Activated gamma-delta T cell treated with anti-CD3 and anti-CD28 coated beads, Interleukin-2, amount 50 U/mL, for 16 hours (primary cell): ENCODE measurements at places on chromosomes 3 and 15.

GRCh38 chr3:157459706-157460105, 23.1 kb downstream of the PTX3 start:
- no peak for DNase-seq

DNA sequence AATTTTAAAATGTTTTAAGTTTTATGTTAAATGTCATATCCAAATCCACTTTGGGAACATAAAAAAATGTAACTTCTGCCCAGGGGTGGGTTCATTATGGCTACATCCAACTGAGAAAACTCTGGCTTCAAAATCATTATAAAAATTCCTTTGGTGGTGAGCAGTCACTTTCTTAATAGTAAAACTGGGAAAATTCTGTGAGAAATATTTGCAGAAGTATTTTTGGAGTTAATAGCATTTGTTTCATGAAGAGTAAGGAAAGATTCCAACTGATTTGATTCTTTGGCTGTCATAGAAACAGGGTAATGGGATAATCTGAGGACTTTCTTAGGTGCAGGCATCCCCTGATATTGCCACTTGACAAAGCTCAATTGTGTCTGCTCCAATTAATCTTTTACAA, 38.8 kb downstream of the CPA3 start:
- DNase-seq: no peak

DNA sequence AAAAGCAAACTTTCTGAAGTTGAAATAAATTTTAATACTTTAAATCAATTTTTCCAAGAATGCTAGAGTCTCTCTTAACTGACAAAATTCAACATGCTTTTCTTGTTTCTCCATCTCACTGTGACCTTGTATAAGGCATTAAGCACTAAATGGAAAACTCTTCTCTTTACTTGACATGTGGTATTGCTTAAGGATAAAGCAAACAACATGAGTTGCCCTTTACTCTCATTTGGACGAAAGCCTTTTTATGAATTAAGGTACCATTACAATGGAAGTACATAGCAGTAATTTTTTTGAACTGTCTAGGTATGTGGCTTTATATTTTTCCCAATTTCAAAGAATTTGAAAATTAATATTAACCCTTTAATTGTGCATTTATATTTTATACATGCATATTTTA, 1.4 kb downstream of the STRIT1 start:
- DNase-seq: no peak

- DNase-seq: no peak
These were observed 104.2 kb downstream of the ITPR1 start for GRCh38 chr3:4597208-4597985.

DNA sequence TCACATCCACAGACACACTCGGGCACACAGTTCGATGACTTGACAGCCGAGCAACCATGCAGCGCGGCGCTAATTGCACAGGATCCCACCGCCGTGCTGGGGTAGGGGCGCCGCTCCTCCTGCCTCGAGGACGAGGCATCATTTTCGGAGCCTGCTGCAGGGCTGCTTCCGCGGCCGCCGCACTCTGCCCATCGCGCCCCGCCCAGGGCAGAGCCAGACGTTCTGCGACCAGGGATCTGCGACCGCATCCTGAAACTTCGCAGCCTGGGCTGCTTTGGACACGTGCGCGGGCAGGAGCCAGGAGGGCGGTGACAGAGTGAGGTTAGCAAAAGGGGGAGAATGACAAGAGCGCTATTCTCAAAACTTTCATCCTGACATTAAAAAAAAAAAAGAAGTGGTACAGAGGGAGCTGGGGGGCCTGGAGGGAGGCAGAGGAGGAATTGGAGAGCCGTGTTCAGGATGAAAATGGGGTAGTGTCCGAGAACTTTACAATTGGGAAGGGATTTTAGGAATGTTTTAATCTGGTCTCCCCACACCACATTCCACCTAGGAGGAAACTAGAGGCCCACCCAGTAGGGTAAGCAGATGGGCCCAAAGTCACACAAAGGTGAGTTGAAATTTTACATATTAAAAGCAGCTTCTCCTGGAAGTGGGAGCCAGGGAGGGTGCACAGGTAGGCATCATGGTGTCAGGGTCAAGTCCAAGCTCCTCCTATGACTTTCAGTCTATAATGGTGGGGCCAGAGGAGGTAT, 15.9 kb downstream of the IGDCC3 start:
- no peak for DNase-seq

DNA sequence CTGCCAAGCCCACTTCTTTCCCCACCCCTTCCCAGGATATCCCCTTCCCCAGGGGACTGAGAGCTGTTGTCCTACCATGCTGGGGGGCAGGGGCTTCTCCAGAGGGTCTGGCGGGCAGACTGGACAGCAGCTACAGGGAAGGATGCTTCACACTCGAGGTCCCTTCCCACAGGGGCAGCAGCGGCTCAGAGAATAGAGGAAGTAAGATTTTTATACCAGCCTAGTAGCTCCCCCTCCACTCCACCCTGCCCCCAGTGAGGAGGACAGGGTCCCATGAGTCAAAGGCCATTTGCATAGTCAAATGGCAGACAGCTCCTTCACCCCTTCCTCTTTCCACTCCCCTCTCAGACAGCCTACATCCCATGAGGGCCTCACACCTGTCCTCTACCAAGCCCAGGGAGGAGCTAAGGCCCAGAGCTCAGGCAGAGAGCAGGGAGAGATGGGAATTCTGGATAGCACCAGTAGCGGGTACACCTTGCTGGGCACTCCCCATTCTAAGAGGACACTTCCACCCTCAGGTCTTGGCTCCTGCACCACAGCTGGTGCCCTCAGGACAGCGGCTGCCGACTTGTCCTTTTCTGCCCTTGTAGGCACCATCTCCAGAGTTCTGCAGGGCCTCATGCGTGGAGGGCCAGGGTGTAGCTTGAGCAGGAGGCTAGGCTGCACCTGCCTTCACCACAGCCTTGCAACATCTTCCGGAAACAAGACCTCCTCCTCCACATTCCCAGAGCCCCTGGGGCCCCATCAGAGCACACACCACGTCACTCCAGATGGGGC, at the start of gene TLR9:
Gene TLR9, minus strand, starts transcription at position 194 of the 777 bp plus-strand sequence. Its CDS starts 116 bp downstream, at position 78.
- DNase-seq: no peak

DNA sequence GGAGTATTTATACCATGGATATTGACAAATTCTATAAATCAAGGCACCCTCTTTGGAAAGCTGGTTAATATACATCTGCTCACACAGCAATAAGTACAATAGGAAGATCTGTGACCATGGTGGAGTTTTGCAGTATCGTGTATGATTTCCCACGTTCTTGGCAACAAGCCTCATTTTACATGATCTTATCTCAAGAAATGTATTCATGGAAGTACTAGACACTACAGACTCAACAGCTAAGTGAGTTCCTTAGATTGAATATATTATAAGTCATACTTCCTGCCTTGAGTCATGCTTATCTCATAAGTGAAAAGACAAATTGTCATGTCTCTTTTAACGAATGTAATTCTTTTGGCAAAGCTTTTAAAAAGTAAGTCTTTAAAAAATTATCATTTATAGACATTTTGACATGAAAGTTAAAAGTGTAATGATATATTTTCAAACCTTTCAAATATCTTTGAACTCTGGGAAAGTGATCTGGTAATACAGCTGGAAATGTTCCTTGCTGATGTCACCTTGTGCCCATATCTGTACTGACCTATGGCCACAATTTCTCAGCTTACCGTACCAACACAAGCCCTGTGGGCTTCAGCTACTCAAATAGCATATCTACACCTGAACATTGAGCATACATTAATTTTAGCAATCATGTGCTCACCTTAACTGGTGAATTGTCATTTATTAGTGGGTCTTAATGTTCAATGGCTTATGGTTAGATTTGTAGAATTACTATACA, 130.3 kb upstream of the TMC3 start:
- no peak for DNase-seq

GRCh38 chr3:99384596-99384995, 253.8 kb upstream of the COL8A1 start:
- no peak for DNase-seq

GRCh38 chr15:98643115-98643514, 5.2 kb upstream of the IGF1R start:
- no peak for DNase-seq
